Left kidney (tissue), 8 donors: ENCODE measurements at places on chromosomes 5 and 9. TPM values are rescaled to one million over a fixed set of nuclear protein-coding genes. Genes with fewer than 3 reads are reported as not detected.

GABRA1 gene
- polyA plus RNA-seq = 0.20 TPM

VAV2 gene
- 35.2 TPM for polyA plus RNA-seq

SLC36A3 gene
- not detected for polyA plus RNA-seq

GRM6 gene
- 1.9 TPM for polyA plus RNA-seq

SLC34A3 gene
- polyA plus RNA-seq = 7.4 TPM

CD72 gene
- polyA plus RNA-seq = 3.6 TPM

WWC1 gene
- 80.0 TPM for polyA plus RNA-seq

PCDHB9 gene
- 4.3 TPM for polyA plus RNA-seq

NCS1 gene
- 24.2 TPM for polyA plus RNA-seq

SGTB gene
- 9.3 TPM for polyA plus RNA-seq

SOWAHA gene
- 4.0 TPM for polyA plus RNA-seq

CCL27 gene
- polyA plus RNA-seq = 1.1 TPM

IL17B gene
- 1.4 TPM for polyA plus RNA-seq

BRD3OS gene
- polyA plus RNA-seq = 21.6 TPM

CXCL14 gene
- 23.0 TPM for polyA plus RNA-seq

ADGRD2 gene
- polyA plus RNA-seq = 0.10 TPM

IFNW1 gene
- not detected for polyA plus RNA-seq

PCDHB3 gene
- polyA plus RNA-seq = 2.3 TPM

TRIM7 gene
- 0.13 TPM for polyA plus RNA-seq

FAM153A gene
- polyA plus RNA-seq = 0.75 TPM

SMIM33 gene
- 0.05 TPM for polyA plus RNA-seq

COMMD10 gene
- polyA plus RNA-seq = 64.4 TPM

ODF2 gene
- 58.3 TPM for polyA plus RNA-seq

LVRN gene
- 3.0 TPM for polyA plus RNA-seq

GCNT1 gene
- 5.3 TPM for polyA plus RNA-seq

PCDHGB4 gene
- polyA plus RNA-seq = 7.6 TPM

DAB2 gene
- 221 TPM for polyA plus RNA-seq

LCNL1 gene
- 0.43 TPM for polyA plus RNA-seq

CCNI2 gene
- 4.2 TPM for polyA plus RNA-seq

SH3GL2 gene
- 5.3 TPM for polyA plus RNA-seq

ADRA1B gene
- polyA plus RNA-seq = 2.6 TPM

CCT5 gene
- 271 TPM for polyA plus RNA-seq

CSNK1A1 gene
- polyA plus RNA-seq = 217 TPM

SH2D3C gene
- polyA plus RNA-seq = 11.2 TPM

RECK gene
- 30.0 TPM for polyA plus RNA-seq

TMEM252 gene
- 7.7 TPM for polyA plus RNA-seq

PHYHD1 gene
- polyA plus RNA-seq = 63.9 TPM

NR5A1 gene
- not detected for polyA plus RNA-seq

KIF12 gene
- polyA plus RNA-seq = 170 TPM

GDNF gene
- 17.5 TPM for polyA plus RNA-seq

SEMA5A gene
- polyA plus RNA-seq = 46.3 TPM

SPATA31D4 gene
- not detected for polyA plus RNA-seq

SPATA31A7 gene
- 0.35 TPM for polyA plus RNA-seq

TEK gene
- 34.4 TPM for polyA plus RNA-seq

GAPT gene
- 0.55 TPM for polyA plus RNA-seq
